Hematopoietic multipotent progenitor cell treated with erythropoietin and hydrocortisone succinate and interleukin-3 and kit ligand, for 8 days (in vitro differentiated cells): ENCODE measurements at places on chromosomes 4 and X.

- no peak for DNase-seq
Observed at GRCh38 chr4:35604252-35604651, 640.1 kb downstream of the ARAP2 start.

DNA sequence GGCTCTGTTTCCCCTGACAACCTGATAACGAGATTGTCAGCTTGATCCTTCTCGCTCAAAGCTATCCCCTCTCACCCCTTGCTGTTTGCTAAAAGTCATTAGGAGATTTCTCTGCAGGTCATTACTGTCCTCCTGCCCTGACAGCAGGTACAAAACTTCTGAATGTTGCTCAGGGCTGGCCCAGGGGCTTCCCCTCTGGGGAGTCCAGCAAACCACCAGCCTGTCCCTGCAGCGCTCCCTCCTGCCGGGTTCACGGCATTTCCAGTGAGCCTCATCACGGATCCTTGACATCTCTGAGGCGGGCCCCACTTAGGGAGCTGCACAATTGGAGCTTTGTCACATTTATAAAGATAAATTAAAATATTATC is 5.2 kb upstream of the SORCS2 start:
- no peak for DNase-seq

GRCh38 chr4:183996868-183997267 is 91.8 kb downstream of the STOX2 start:
- DNase-seq, result no peak

GRCh38 chr4:140691369-140691768 is 64.8 kb downstream of the TBC1D9 start:
- DNase-seq, result no peak

GRCh38 chrX:141936080-141936479 is 32.4 kb downstream of the MAGEC1 start:
- no peak for DNase-seq

DNA sequence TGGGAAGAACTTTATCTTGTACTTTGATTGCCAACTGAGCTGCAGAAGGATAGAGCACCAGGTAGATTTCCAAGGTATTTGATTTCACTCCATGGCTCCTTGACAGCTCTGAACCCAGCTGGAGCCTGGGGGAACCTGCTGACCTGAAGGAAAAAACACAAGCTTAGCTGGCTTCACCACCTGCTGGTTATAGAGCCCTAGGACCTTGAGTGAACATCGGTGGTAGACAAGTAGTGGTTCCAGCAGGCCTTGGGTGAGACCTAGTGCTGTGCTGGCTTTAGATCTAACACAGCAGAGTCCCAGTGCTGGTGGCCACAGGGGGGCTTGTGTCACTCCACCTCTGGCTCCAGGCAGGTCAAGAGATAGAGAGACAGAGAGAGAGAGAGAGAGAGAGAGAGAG is 1102.6 kb downstream of the ADGRL3 start:
- no peak for DNase-seq

GRCh38 chr4:26261405-26261804 is 59.4 kb upstream of the RBPJ start:
- no peak for DNase-seq

DNA sequence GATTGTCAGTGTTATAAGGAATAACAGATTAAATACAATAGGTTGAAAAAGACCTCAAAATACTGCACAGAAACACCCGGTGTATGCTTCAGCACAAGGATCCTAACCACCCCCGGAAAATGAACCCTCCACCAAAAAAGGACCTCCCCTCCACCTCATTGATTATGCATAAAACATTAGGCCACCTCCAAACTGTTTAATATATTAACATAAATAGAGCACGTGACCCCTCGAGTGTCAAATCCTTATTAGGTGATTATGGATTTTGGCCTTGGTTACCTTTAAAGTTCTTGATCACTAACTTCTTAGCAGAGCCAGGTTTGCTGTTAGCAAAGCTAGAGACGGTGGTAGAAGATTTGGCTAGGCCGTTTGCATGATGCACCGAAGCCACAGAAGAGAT is 958 bp downstream of the CUL4B start:
- DNase-seq, result peak; percentile 3

DNA sequence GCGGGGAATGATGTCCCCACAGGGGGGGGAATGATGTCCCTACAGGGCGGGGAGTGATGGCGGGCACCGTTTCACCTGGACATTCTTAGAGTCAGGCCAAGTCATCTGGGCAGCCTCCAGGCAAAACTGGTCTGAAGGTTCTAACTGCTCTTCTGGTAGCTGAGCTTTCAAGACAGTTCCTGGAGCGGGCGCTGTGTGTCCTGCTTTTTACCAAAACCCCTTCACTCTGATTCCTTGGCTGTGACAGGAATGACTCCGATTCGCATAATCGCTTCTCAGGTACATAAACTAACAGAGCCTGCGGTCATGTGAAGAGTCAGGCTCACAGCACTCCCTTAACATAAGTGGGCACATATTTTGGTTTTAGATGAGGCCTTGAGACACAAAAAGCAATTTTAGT is 836.0 kb downstream of the TRIML1 start:
- DNase-seq, result no peak

DNA sequence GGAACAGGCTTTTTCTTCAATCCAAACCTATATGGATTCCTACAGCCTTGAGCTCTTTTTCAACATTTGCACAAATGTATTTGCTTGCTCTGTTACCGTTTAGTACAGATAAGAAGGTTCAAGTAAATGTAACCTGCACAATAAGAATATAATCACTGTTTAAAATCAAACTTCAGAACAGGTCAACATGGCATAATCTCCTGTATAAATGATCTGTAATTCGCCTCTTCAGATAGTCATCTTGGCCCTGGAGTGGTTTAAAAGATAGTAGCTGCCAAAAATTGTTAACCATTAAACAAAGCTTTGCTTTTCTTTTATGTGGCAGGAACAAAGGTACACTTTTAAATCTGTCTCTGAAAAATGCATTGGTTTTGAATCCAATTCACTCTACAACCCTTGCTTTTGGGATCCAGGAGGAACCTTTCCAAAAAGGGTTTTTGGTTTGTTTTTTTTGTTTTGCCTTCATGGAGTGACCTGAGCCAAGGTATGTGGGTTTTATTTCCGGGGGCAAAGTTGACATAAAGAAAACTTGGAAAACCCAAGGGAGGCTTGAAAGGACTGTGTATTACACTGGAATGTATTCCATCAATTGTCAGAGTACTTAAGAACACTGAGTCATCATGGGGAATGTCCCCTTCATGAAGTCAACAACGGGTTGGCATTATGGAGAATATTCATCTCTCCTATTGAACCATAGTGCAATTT is 210.4 kb upstream of the HCCS start:
- DNase-seq, result no peak

DNA sequence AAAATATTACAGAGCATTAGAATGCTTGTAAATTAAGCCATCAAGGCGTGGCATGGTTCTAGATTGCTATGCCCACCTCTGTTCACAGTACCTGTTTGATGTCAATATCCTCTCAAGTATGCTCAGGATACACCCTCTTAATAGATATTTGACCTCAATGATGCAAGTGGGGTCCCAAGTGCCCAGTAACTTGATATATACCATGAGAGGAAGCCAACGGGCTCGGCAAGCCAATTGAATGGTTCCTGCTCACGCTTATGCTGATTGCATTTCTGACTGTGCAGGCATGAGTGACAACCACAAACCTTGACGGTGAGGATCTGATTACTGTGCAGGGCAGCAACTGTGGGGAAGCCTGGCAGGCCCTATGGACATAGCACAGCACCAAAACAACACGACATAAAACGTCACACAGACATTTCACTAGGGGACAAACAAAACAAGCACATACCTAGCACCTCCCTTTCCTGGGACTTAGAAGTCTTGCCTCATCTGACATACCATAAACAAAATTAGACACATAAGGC is 179.1 kb upstream of the ETNPPL start:
- DNase-seq, result no peak

- no peak for DNase-seq
Observed at GRCh38 chr4:103982454-103982853, 262.7 kb upstream of the TACR3 start.

- DNase-seq, result no peak
Observed at GRCh38 chr4:143586080-143586479, 72.6 kb downstream of the SMARCA5 start.

- peak; percentile 54 for DNase-seq
Observed at GRCh38 chrX:38799995-38800580, 1.2 kb upstream of the MID1IP1 start.

- no peak for DNase-seq
Observed at GRCh38 chr4:110949542-110949941, 326.7 kb upstream of the PITX2 start.

GRCh38 chr4:72893354-72894066 is 176.0 kb downstream of the COX18 start:
- DNase-seq, result no peak

- peak; percentile 57 for DNase-seq
Observed at GRCh38 chr4:6688879-6689505, 4.7 kb upstream of the S100P start.

- no peak for DNase-seq
Observed at GRCh38 chr4:4457803-4458553, 71.1 kb downstream of the NSG1 start.

- DNase-seq, result no peak
Observed at GRCh38 chrX:153934148-153934761, 582 bp downstream of the NAA10 start.
